M059J (cell line): ENCODE measurements at places on chromosomes 6 and 20. TPM values are rescaled to one million over a fixed set of nuclear protein-coding genes. Genes with fewer than 3 reads are reported as not detected.

PRSS16 gene
- 2.9 and 5.4 TPM in 2 replicates for total RNA-seq

DAAM2 gene
- 0.39 and 1.3 TPM in 2 replicates for total RNA-seq

CCM2L gene
- not detected in 2 replicates for total RNA-seq

DNA sequence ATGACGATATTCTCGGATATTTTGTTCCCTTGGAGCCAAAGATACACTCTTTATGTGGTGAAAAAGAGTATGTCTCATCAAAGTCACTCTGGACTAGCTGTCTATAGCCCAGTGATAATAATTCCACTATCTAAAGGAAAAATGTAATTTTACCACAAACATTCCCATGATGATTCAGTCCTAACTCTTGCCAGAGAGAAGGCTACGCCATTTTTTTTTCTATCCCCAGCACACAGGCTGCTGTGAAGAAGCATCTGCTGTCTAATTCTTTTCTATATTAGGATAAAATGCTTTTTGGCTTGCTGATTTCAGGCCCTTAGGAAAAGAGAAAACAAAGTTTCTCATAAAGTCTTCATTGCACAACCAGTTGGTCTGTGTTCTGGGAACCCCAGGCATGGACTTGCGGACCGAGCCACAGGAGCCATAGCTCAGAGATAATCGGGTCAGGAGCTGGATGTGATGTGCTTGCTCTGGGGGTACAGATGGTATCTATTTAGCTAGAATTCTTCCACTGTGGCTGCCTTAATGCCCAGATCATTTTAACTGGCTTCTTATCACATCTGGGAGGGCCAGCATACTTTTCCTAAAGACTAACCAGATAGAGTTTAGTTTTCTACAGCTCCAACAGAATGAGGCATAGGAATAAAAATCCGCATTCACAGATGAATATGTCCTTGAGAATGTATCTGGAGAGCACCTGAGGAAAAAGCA, 683.7 kb upstream of the ID4 start:
- DNase-seq, result peak; percentile 3

GRCh38 chr20:60046011-60046413, 87.8 kb downstream of the CDH26 start:
- DNase-seq, result peak; percentile 94

DNA sequence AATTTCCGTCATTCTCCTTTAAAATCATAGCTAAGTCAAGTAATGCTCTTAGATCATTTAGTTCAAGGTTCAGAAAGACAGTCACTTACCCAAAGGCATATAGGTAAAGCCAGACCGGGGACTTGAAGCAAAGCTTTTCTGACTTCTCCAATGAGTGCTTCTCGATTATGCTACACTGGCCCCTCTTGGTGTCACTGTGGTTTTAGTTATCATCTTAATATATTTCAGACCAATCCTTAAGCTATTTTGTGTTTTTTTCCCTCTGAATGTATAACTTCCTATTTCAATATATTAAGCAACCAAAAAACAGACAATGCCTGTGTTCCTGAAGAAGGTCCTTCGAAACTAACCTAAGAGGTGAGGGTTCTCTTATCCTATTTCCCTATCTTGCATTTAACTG, 3.9 kb downstream of the PRDM1 start:
- DNase-seq, result peak; percentile 76

DNA sequence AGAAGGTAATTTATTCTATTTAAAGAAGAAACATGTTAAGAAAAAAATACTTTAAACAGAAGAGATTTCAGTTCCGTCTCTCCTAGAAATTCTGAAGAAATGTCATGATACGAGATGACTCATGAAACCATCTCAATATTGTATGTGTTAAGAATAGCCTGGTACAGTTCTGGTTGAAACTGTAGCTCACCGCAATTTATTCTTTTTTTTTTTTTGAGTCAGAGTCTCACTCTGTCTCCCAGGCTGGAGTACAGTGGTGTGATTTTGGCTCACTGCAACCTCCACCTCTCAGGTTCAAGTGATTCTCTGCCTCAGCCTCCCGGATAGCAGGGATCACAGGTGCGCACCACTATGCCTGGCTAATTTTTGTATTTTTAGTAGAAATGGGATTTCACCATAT, 103.3 kb downstream of the ARHGAP18 start:
- DNase-seq, result peak; percentile 80

GRCh38 chr6:76852776-76853175, 610.5 kb downstream of the HTR1B start:
- peak; percentile 33 for DNase-seq

DNA sequence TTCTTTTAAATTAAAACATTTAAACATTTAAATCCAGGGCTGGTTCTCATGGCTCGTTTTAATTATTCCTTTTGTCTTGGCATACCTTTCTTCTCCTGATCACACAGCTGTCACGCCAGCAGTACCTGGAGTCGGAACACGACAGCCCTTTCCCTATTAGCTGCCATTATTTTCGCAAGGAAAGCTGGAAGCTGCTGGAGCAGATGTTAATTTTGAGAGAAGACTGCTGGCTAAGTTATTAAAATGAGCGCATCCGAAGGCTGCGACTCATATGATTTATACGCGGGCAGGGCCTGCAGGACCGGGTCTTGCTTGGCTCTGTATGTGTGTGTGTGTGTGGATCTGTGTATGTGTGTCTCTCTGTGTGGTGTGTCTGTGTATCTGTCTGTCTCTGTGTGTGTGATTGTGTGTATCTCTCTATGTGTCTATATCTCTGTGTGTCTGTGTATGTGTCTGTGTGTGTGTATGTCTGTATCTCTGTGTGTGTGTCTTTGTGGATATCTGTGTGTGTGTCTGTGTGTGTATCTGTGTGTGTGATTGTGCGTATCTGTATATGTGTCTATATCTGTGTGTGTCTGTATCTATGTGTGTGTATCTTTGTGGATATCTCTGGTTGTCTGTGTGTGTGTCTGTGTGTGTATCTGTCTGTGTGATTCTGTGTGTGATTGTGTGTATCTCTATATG, 191.5 kb downstream of the CDH4 start:
- DNase-seq, result no peak

DNA sequence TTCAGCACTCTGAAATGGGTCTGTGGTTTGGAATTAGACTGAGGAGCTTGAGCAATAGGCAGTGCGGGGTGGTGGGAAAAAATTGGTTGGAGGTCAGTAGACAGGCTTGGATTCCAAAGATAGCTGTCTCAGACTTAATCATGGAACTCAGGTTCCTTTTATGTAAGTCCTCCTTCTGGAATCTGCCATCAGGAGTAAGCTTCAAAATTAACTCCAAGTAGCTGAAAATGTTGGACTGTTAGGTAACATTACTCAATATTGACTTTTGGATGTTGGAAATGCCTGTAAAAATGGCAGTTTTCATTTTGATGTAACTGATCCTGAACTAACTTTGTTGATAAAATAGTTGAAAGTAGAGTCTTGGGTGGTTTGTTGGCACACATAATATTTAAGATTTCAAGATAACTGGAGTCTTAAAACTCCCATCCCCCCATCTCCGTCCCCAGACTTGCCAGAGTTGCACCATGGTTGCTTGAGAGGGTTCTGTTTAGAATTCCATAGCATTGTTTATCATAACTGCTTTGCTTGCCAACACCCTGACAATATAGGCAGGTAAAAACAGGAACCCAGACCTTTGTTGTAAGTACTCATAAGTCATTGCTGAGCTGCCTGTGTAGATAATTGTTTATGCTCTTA, 83.0 kb downstream of the PHF20 start:
- no peak for DNase-seq

DNA sequence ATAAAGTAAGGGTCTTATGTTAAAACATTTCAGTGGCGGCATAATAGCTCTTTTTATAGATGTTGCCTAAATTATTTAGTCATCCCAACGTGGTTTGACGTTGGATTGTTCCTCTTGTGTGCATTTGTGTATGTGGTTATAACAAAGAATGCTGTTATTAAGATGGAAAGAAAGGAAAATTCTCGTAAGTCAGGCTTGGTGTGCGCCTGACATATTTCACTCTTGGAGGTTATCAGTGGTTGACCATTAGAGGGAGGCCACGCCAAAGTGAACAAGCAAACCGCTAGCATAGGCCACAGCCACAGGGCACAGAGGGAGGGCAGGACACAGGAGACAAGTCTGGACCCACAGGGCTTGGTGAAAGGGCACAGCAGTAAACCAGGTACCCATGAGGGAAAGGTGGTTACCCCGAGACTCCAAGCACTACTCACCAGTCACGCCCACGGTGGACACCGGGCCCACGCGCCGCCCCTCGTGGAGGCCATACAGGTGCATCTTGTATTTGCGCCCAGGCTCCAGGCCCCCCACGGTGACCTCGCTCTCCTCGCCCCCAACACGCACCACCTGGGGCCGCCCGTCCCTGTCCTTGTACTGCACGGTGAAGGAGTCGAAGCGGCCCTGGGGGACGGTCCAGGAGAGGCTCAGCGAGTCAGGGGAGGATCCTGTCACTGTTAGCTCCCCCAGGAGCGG, 22.9 kb downstream of the CYP21A2 start:
- peak; percentile 68 for DNase-seq
